ENCODE measurements at places on chromosomes 11 and 22.

DNA sequence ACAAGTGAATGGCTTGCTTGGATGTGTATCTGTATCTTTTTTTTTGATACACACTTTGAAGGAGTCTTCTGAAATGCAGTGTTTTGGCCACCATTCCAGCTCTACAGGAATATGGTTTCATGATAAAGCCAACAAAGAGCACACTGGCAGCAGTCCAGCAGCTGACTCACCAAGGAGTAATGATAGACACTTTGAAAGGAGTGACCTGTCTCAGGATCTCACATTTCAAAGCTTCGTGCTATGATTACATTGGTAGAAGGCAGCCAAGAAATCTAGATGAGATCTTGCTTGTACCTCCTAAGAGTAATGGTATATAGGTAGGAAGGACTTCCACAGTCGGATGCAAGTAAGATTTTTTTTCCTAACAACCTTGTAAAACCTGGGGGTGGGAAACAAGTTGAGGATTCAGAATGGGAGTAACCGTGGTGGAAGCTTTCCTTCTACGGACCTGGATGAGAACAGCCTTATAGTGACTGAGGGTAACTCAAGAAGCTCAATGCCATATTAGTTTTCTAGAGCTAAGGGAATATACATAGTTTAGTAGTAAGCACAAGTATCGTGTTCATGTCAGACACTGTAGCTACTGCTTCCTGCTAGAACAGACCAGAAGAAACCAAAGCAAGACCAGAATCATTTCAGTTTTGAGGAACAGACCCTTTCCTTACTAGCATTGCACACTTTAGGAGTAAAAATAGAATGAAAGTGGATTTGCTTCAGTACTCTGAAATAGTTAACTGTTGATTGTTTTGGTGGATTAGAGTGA is 25.0 kb downstream of the MTMR3 start:
- DNase-seq: no peak

- DNase-seq: no peak
Measured at GRCh38 chr11:34458525-34458924, 19.8 kb downstream of the CAT start.

DNA sequence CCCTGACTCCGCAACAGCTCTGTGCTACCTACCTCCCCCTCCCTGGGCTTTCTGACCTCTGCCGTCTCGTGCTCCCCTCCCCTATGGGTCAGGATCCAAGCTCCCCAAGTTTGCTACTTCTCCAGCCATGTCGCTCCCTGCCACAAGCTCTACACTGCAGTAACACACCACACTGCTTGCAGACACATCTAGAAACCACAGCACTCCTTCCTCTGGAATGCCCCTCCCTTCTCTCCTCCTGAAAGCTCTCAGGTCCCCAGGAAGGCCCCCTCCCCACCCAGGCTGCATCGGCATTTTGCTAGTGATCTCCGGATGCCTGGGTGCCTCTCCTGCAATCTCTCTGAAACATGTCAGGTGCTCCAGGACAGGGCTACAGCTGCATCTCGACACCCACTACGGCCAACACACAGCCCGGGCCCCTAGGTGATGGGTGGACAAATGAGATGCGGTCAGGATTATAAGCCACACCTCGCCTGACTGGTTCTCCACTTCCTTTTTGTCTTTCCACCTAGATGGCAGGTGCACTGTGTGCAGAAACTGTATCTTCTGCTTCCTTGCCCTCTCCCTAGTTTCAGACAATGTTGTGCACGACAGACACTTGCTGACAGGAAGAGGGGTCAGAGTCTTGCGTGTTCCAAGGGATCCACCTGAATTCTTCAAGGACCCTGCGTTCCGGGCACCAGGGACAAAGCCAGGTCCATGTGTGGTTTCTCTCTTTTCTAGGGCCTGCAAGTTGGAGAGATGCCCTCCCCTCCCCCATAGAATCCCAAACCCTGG is 22.9 kb downstream of the RPUSD4 start:
- DNase-seq: no peak

- no peak for DNase-seq
Measured at GRCh38 chr11:85946221-85946620, 91.0 kb downstream of the CCDC83 start.

DNA sequence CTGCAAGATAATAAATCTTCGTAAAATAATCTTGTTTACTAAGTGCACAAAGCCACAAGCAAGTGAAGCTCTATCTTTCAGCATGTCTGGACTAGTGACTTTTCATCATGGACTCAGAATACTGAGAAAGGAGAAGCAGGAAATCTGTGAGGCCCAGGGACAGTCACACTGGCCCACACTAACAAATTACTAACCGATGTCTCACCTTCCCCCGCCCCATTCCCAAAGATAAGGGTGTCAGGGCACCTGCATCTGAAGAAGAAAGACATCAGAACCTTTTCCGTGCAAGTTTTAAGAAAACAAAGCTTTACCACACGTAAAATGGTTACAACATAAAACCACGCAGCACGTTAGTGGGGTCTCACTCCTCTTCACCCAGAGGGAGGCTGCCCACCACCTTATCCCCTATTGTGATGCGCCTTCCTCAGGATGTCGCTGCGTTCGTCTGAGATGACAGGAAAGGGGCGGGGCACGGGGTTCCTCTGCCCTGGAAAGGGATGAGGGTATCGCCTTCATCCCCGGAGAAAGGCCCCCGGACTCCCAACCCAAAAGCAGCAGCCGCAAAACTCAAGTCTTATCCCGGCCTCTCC is 616 bp downstream of the BTBD10 start:
- DNase-seq: no peak
